Stimulated activated CD8-positive, alpha-beta memory T cell treated with anti-CD3 and anti-CD28 coated beads, Interleukin-7, amount 100 ng/mL, for 1 hour (primary cell): ENCODE measurements at places on chromosomes 3 and 15.

DNA sequence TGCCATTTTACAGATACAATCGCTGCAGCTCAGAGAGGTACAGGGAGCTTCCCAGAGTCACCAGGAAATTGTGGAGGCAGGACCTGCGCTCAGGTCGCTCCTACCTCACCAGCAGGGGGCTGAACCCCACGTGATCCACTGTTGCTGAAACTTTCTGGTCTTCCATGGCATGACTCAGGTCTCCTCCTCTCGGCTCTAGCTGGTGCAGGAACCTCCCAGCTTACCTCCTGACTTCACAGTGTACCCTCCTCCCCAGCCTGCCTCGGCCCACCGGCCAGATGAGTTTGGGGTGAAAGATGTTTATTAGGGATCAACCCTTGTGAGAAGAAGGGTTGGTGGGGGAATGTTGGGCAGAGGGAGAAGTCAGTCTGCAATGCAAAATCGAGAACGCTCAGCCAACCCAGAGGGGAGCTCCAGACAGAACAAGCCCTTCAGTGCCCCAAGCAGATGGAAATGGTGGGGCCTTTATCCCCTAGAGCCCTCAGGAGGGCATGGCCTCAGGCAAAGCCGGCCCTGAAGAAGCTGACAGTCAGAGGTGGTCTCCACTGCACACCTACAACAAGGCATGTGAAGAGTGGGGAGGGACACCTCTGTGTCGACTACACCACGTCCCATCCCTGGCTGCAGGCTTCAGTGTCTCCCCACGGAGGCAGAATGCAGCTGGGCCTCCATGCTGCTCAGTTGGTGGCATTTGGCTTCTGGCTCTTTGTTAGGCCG, 118.6 kb upstream of the PRR20G start:
- DNase-seq: no peak

DNA sequence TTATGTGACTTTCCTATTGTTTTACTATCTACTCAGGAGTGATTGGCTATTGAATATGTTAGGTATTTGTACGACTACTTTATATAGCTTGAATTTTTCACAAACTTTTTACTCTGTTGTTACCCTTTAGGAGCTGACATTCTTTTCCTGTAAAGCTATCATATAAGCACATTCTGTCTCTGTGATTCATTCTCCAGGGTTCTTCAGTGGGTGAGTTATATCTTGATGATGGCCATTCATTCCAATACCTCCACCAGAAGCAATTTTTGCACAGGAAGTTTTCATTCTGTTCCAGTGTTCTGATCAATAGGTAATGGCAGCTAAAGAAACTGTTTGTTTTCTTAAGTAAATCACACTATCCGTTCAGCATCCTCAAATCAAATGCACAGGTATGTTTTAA, 10.1 kb upstream of the CAPN3 start:
- no peak for DNase-seq

DNA sequence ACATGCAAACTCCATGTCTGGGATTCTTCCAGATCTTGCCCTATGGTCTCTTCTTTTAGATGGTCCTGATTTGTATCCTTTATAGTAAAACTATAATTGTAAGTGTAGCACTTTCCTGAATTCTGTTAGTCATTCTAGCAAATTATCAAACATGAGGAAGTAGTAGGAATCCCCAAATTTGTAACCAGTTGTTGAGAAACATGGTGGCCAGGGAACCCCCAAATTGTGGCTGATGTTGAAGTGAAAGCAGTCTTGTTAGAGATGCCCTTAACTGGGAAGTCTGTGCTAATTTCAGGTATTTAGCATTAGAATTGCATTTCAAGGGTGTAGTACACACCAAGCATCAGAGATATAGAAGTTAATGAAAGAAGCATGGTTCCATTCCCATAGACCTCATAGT, 180.4 kb upstream of the STT3B start:
- DNase-seq: no peak

DNA sequence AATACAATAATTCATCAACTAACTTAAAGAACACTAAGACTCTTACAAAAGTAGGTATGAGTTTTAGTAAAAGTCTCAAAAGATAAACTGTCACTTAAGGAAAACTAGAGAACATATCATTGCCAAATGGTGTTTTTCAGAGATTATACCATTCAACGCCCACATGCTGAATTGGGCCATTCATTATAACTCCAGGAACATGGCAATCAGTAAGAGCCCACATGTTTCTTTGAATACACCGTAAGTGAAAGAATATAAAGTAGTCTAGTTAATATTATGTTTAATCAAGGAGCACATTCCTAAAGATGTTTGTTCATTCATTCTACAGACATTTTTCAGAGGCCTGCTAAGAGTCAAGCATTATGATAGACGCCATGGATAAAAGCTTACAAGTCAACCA, 22.9 kb downstream of the B3GNT5 start:
- DNase-seq: no peak

GRCh38 chr3:98003306-98003969, 31.2 kb upstream of the RIOX2 start:
- DNase-seq: no peak

DNA sequence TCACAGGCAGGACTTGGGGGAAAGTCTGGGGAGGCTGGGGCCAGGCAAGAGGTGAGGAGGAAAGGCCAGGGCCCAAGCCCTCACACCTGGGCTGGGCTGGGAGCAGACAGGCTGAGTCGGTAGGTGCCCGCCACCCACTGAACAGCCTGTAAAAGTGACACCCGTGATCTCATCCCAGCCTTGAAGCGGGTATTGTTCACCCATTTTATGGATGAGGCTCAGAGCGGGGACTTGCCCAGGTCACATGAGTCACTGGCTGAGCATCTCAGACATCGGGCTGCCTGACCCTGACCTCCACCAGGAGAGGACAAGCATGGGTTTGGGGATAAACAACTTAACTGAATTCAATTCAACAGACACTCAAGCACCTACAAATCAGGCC, 52.0 kb upstream of the CTSH start:
- DNase-seq: no peak

DNA sequence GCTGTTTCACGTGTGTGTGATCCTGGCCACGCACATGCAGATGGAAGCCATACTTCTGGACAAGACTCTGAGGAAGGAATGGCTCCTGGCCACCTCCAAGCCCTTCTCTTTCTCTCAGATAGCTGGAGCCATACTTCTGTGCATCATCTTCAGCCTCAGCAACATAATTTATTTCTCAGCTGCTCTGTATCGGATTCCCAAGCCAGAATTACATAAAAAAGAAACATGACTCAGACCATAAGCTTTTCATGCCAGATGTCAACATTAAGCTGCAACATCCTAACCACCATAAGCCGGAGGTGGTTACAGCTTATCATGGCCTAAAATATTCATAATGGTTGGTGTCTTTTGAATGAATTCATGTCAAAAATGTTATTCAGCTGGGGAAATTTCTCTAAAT, 10.6 kb upstream of the KIF23 start:
- DNase-seq: no peak

DNA sequence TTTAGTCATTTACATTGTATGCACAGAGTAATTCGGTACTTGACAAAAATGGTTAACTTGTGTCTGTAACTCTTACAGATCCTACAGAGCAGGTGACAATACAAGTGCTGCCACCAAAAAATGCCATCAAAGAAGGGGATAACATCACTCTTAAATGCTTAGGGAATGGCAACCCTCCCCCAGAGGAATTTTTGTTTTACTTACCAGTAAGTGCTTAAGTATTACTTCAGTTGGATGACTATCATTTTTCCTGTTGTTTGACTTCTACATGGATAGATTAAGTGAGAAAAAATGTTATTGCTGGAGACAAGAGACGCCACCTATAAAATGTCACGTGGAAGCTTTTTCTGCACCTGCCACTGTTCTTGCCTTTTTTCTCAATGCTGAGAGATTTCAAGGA, 173.2 kb downstream of the ALCAM start:
- DNase-seq: no peak

DNA sequence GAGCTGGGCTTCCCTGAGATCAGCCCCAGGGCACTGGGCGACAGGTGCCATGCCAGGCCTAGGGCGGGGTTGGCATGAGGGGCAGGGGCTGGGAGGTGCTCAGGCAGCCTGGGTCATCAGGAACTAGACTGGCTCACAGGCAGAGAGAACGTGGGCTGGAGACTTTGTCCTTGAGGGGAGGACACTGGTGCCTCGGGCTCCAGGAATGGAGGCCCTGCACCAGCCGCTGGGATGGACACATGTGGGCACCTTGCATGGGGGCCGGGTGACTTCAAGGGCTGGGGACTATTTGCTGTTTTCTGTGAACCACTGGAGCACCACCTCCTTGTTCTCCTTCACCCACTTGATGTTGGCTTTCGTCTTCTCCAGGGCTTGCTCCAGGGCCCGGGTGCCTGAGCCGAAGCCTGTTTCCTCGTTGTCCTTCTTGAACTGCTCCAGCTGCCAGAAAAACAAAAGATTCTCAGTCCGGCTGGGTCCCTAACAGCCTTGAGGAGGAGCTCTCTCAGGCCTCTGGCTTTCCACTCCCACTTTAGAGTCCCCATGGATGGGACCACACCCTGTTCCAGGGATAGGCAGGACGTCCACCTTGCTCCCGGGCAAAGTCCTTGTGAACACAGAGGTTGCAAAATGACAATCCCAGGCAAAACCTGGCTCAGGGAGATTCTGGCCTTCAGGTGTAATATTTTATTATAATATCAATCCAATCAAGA, 9.1 kb downstream of the MESP2 start:
- DNase-seq: no peak

DNA sequence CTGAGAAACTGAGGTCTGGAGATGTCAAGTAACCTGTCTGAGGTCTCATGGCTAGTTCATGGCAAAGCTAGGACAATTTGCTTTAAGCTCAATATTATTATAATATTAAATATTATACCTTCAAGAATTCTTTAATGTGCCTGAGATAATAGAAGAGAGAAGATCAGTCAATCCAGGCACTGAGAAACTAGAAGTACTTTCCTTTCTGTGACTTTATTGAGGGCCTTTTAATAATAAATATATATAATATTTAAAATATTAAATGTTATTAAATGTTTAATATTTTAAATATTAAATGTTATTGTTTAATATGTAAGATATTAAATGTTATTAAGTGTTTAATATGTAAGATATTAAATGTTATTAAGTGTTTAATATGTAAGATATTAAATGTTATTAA, 144.3 kb upstream of the DNAJC19 start:
- DNase-seq: no peak

DNA sequence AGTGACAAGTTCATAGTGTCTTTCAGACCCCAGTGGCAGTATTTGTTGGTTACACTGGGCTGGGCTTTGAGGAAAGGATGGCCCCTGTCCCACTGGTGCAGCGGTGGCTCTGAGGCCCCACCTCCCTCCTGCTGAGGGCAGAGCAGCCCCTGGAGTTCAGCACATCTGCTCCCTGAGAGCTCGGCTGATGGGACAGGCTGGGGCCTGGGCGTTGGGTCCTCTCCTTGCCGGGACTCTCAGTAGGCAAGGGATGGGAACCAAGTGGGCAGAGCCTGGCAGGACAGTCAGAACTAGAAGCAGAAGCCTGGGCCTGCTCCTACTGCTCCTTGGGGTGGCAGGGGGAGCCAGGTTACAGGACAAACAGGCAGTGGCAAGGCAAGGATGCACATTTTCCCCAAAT, 114.5 kb downstream of the NUP210 start:
- DNase-seq: no peak

DNA sequence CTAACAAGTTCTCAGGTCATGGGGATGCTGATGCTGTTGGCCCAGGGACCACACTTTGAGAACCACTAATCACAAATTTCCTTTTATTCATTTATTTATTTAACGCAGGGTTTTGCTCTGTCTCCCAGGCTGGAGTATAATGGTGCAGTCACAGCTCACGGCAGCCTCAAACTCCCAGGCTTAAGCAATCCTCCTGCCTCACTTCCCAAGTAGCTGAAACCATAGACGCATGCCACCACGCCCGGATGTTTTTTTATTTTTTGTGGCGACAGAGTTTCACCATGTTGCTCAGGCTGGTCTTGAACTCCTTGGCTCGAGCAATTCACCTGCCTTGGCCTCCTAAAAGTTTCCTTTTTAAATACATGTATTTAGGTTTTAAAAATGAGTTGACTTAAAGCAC, 20.7 kb upstream of the ISLR2 start:
- no peak for DNase-seq

GRCh38 chr15:89860891-89861290, 32.9 kb downstream of the AP3S2 start:
- DNase-seq: no peak

GRCh38 chr3:115518100-115518852, 105.0 kb upstream of the GAP43 start:
- no peak for DNase-seq

- DNase-seq: no peak
Observed at GRCh38 chr3:70861855-70862254, 549.4 kb upstream of the MDFIC2 start.

DNA sequence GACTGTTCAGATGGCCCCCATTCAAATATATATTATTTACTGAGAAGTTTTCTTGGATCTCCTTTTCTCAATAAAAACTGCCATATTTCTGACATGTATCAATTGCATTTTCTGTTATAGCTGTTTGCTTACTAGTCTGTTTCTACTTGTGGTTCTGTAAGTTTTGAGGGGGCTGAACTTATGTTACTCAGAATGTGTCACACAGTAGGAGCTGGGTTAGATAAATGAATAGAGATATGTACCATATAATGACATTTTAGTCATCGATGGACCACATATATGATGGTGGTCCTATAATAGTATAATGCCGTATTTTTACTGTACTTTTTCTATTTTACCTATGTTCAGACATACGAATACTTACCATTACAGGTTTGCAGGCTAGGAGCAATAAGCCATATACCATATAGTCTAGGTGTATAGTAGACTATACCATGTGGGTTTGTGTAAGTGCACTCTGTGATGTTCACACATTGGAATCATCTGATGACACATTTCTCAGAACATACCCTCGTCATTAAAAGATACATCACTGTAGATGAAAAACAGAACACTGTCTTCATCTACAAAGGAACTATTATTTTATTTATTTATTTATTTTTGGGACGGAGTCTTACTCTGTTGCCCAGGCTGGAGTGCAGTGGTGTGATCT, 22.3 kb downstream of the PPP4R2 start:
- no peak for DNase-seq

DNA sequence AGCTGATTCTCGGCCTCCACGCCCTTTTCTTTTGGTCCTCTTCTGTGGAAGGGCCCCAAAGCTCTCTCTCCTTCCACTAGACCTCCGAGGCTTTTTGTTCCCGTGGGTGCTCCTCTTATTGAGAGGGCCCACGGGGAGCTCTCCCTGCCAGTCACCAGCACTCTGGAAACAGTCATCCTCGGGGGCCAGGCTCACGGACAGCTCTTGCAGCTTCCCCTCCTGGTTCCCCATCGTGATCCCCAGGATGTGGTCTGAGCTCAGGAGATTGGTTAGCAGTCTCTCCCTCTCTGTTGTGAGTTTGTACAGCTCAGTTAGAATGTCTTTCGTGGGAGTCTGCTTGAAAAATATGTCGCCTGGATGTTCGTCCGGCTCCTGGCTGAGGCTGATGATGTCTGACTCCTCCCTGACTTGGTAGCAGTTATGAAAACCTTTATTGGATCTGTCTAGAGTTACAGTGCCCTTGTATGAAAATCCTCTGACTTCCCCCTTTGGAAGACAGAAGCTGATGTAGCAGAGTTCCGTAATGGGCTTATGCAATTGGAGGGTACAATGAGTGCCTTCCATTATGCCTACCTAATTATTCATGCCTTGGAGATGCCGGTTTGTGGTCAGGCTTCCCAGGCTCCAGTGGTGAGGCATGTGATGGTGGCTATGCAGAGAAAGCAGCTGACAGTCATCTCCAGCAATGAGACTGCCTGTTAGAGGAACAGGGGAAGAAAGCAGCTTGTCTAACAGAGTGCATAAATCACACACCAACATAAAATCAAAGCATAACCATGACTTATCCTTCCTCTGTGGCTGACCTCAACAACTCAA, 40.0 kb downstream of the FMN1 start:
- no peak for DNase-seq
